ENCODE measurements at places on chromosomes 7 and 10.

DNA sequence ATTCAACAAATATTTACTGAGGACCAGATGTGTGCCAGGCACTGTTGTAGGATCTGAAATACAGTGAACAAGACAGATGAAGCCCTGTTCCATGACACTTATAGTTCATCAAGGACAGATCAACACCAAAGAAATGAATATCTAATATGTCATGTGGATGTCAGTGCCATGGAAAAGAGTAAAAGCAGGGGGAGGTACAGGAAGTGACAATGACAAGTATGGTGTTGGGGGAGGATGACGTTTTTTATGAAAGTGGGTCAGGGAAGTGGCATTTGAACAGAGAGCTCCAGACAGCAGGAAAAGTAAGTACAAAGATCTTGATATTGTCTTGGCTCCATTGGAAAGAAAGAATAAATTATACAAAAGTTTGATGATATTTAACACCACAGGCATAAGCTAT, 7.0 kb upstream of the SFMBT2 start:
- DNase-seq: no peak

DNA sequence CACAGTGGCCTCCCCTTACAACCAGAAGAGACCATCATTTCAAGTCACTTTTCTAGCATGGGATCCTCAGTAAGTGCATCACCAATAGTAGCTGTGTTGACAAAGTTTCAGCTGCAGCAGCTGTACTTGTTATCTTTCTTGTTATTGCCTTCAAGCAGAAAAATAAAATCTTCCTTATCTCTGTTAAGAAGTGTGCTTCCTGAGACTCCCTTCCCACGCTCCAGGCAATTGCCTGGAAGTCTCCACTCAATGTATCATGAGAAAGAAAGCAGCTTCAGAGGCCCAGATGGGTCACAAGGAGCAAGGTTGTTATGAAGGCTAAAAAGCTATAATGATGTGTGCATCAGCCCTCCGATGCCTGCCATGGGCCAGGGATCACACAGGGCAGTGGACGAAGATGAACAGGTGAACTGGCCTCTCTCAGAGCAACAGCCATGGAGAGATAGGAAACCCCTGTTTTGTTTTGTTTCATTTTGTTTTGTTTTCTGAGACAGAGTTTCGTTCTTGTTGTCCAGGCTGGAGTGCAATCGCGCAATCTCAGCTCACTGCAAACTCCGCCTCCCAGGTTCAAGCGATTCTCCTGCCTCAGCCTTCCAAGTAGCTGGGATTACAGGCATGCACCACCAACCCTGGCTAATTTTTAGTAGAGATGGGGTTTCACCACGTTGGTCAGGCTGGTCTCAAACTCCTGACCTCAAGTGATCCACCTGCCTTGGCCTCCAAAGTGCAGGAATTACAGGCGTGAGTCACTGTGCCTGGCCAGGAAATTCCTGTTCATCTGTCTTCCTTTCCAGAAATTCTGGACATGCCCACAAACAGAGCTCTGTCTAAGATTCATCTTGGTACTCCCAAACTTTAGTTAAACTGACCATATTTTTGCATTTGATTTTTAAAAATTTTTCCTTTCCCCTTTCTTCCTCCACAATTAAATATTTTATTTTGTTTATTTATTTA, 340.5 kb downstream of the TNS3 start:
- no peak for DNase-seq

GRCh38 chr7:143479055-143479766, 1.5 kb downstream of the TAS2R41 start:
- DNase-seq: no peak

GRCh38 chr7:135508883-135509588, 866 bp downstream of the CNOT4 start:
- peak; percentile 33 for DNase-seq

DNA sequence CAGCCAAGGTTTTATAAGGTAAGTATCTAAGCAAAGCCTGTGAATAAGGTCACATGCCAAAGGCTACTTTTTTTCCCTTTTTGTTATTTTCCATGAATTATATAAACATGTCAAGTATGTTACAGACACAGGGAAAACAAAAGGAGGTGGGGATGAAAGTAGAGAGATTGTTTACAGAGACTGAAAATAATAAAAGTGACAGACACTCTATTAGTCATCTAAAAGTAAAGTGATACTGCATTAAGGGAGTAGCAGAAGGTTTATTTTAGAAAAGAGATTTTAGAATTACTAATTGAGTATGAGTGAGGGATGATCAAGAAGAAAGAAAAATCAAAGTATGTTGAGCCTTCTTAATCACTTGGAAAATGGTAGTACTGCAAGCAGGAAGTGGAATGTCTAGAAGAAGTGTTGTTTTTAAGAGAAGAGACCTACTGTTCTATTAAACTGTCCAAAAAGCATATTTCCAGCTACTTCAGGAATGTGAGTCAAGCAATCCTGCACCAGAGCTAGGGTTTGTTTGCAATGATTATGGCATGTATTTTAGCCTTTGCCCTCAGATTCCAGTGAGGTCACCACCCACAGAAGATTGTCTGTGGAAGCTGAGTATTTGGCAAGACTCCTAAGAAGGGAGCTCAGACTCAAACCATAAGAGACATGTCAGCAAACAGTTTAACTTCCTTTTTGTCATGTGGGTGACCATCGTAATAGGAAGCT, 177.9 kb upstream of the PLXDC2 start:
- no peak for DNase-seq

All from germinal center (tissue), 1 donor.